ENCODE measurements at places on chromosomes 12 and 14.

- no peak for DNase-seq
Observed at GRCh38 chr14:53683229-53683628, 273.4 kb downstream of the BMP4 start.

DNA sequence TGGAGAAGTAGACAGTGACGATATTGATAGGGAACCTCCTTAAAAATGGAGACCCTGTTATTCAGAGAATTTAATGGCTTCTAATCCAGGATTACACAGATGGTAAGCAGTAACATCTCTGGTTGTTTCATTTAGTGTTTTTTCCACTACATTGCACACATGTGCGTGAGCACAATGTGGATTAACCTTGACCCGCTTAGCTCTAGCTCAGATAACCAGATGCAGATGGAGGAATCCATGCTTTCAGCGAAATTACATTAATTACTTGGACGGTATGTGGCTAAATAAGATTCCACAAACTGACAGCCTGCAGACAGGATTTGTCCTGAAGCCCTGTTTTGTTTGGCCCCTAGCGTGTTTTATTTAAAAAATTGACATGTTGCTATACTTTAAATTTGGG lies 378.4 kb downstream of the CCDC91 start:
- no peak for DNase-seq

- DNase-seq, result no peak
Observed at GRCh38 chr14:71430678-71431376, 501.4 kb upstream of the RGS6 start.

DNA sequence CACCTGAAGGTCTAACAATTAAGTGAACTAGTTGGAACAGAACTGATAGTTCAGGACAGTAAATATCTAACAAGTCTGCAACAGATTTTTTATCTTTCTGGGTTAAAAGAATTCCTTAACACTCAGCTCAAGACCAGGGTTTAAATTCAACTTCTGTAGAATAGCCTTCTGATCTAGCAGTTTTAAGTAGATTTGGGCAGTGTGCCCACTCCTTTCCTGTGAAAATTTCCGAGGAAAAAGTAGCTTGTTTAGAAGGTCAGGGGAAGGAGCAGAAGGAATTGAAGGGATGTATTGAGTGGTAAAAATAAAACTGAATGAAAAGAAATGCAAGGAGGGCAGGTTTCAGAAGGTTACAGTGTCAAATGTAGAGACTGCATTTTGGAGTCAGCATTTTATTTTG lies 45.8 kb downstream of the ATL1 start:
- DNase-seq, result no peak

DNA sequence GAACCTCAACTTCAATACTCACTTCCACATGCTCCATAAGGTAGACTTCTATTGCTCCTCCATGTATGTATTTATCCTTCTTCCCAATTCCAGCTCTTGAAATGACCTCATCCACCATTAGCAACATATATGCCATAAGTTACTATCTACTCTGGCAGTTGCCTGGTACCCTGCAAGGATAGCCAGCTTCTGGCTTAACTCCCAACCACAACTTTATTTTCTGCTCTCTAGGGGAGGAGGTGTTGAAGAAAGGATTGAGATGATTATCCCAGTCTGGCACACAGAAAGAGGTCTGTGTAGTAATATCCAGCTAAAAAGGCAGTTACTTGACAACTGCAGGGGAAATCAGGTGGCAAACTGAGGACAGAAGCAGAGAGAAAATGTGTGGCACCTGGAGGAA lies 71.5 kb upstream of the MDM1 start:
- DNase-seq, result no peak

DNA sequence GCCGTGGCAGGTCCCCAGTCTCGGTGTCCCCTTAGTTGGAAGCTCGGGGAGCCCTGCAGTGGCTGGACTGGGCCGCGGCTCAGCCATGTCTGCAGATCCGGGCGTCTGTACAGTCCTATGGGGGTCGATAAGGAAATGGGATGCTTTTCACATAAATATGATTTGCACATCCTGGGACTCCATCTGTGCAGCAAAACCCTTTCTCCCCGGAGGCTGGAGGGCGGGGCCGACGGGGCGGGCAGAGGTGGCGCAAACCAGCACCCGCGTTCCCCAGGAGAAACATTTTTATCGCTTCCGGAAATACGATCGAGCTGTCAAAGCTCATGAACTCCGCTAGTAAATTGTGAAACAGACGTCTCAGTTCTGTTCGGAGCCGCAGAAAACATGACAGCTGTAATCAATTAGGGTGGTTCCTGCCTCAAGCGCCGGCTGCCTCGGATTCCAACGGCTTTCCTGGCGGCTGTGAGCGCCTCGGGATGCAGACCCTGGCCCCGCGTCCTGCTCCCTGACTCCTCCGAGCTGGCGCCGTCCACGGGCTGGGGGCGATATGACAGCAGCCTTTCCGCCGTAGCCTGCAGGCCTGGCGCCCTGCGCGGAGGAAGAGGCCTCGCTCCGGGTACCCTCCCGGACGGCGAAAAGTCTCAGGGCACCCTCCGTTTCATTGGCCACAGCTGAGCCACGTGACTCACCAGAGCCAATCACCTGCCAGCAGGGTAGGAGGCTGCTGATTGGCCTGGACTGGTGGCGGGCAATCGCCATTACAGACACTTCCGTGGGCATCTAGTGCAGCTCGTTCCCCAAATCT lies 23.0 kb downstream of the DIO3 start:
- DNase-seq, result no peak

- DNase-seq, result no peak
Observed at GRCh38 chr12:54773593-54773992, 80.7 kb upstream of the MUCL1 start.

DNA sequence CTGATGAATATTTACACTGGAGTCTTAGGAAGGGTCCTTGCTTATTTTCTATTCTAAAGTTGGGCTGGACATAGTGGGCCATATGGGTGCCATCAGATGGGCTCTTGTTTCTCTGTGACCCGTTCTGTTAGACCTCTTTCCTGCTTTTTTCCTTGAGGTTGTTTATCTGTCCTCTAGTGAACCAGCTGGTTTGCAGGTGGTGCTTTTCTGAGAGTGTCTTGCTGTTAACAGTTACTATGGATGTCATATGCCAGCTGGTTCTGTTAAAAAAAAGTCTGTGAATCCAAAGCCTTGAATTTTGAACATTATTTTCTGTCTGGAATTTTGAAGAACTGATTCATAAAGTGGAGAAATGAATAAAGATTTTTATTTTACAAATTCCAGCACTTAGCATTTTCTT lies 29.2 kb downstream of the ZC3H14 start:
- DNase-seq, result no peak

DNA sequence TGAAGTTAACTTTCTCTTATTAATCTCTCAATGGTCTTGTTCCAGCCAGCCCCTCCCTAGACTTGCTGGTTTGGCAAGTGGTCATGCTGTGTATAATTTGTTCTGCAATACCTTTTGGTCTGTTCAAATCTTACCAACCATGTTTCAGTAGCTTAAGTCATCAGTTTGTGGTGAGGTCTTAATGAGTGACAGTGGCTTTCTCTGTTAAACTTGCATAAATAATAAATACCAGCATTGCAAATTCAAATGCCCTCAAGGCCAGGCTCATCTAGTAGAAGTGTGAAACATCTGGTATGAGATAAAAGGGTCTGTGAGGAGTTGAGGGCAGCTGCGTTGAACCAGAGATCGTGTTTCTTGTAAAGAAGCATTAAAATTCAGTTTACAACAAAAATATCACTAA lies 319.5 kb downstream of the TMEM117 start:
- no peak for DNase-seq

DNA sequence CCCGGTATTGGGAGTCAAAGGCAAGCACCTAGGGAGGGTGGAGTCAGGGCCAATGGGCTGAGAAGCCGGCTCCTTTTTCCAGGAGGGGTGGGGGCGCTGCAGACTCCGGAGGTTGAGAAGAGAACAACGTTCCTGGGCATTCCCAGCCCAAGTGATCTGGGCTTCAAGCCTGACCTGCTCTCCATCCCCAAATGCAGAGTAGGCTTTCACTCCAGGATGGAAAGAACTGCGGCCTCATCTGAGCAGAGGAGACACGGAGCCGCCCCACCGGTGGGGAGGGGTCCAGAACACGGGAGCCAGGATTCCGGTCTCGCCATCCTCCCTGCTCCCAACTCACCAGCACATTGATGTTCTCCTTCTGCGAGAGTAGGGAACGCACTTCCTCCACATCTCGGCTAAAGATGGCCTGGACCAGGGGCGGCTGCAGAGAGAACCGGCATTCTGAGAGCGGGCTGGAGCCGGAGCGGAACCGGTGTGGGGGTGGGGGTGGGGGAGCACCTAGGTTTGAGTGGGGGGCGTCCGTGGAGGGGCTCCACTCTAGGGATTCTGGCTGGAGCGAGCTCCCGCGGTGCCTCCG lies 605 bp downstream of the ANKRD52 start:
- no peak for DNase-seq

DNA sequence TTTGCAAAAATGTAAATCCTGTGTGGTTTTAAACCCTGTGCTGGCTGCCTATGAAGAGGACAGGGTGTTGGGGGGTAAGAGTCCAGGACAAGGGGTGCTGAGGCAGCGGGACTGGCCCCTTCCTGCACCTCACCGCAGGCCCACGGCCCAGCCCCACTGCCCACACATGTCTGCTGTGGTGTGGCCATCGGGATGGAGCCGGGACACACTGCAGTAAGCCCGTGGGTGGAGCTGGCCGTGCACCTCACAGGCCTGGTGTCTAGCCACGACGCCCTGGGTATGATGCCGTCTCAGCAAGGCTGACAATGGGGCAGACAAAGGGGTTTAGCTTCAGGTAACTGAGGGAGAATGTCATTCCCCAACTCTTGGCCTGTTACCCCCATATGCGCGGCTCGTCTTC lies 19.6 kb downstream of the AMN start:
- DNase-seq, result no peak

- DNase-seq, result no peak
Observed at GRCh38 chr12:92146497-92147224, 1.0 kb upstream of the BTG1 start.

DNA sequence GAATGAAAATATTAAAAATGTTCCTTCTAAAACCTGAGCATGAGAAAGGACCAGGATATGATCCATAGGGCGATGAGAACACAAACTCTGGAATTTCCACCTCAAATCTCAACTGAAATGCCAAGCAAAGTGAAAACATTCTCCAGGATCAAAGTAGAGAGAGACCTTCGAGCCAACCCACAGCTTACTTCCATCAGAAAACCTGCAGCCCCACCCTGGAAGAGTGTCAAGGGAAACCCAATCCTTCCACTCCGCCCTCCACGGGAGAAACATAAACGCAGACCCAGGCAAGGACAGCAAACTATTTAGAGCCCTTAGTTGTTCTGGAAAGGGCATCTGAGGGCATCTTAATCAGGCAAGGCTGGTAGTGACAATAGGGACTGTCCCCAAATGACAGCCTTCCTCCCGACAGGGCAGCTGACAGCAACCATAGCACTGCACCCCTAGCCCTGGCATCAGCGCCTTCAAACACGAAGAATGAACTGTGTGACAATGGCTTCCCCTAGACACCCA lies 21.8 kb downstream of the SLC15A4 start:
- no peak for DNase-seq

- DNase-seq, result no peak
Observed at GRCh38 chr12:54213079-54213478, 24.3 kb upstream of the SMUG1 start.

GRCh38 chr14:99322731-99323599 lies 51.0 kb upstream of the BCL11B start:
- no peak for DNase-seq

DNA sequence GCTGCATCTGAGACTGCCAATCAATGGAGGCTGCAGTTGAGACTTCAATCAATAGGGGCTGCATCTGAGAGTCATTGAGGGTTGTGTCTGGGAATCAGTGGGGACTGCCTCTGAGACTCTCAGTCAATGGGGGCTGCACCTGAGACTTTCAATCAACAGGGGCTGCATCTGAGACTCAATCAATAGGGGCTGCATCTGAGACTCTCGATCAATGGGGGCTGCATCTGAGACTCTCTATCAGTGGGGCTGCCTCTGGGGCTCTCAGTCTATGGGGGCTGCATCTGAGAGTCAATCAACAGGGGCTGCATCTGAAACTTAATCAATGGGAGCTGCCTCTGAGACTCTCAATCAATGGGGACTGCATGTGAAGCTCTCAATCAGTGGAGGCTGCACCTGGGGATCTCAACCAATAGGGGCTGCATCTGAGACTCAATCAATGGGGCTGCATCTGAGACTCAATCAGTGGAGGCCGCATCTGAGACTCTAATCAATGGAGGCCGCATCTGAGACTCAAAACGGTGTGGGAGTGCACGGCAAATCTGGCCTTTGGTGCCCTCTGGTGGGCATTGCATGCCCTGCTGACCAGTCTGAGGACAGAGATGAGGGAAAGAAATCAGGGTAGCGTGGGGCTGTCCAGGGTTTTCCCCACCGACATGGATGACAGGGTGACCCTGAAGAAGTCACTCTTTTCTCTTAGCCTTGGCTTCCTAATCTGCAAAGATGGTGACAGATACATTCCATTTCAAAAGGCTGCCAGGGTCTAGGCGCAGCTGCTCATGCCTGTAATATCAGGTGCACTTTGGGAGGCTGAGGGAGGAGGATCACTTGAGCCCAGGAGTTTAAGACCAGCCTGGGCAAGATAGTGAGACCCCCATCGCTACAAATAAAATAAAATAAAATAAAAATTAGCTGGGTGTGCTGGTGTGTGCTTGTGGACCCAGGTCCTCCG lies 41.3 kb upstream of the EIF5 start:
- DNase-seq, result peak; percentile 73

- no peak for DNase-seq
Observed at GRCh38 chr14:106778986-106779385, 1252.6 kb downstream of the TMEM121 start.

DNA sequence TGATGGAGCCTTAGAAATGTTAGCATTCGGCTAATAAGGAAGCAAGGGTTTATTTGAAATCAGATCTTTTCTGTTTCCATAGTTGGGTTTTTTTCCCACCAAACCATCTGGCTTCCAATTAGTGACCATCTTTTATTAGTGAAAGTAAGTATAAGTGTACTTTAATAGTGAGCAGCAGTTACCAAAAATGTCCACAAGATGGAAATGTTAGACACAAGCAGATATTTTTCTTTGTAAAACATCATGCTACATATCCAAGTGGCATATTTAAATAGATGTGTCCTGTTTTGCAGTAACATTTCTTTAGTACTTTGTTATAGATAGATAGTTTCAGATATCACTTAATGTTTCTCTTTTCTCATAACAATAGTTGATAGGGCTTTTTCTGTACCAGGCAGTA lies 28.8 kb downstream of the YEATS4 start:
- DNase-seq, result no peak

GRCh38 chr12:17197971-17198370 lies 592.0 kb upstream of the LMO3 start:
- no peak for DNase-seq

- no peak for DNase-seq
Observed at GRCh38 chr12:117522559-117522958, 161.1 kb upstream of the NOS1 start.

- DNase-seq, result no peak
Observed at GRCh38 chr12:5295151-5295550, 136.8 kb upstream of the NTF3 start.

- DNase-seq, result no peak
Observed at GRCh38 chr14:53128303-53129028, 24.7 kb downstream of the DDHD1 start.

- no peak for DNase-seq
Observed at GRCh38 chr12:8606890-8607289, 5.8 kb downstream of the AICDA start.
